ENCODE measurements at places on chromosomes 2 and 18.

- DNase-seq, result no peak
Measured at GRCh38 chr2:98478088-98478551, 33.5 kb downstream of the INPP4A start.

DNA sequence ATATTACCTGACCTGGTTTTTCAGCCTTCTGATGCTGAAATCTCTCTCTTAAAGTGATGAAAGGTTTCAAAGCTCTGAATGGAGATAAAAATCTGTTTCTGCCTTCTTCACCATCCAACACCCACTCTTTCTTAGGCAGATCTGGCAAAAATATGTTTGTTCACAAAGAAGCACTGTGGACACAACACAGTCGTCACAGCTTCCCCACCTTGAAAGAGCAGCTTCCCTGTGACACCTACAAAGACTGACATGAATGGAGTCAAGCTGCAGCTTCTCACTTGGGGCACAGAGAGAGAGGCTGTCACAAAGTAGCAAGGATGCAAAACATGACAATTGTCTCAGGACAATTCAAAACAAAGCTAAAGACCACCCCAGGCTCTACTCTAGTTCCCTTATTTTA is 86.5 kb downstream of the ICOS start:
- DNase-seq, result no peak

GRCh38 chr2:82007071-82007664 is 1702.6 kb upstream of the LRRTM1 start:
- no peak for DNase-seq

DNA sequence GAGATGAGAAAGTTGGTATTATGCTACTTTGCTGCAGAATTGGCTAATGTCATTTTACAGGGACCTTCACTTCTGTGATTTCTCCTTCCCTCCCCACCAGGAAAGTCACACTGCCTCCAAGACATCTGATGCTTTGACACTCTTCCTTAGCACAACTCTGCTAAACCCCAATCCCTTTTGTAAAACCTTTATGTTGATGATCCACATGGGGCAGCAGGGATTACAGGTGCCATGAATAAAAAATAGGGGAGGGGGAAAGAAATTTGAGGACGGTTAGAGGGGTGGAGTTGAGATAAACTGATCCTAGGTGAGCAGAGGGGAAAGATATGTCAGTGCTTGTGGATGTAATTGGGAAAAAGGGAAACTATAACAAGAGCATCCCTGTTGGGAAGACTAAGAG is 26.4 kb downstream of the CCNT2 start:
- DNase-seq, result no peak

DNA sequence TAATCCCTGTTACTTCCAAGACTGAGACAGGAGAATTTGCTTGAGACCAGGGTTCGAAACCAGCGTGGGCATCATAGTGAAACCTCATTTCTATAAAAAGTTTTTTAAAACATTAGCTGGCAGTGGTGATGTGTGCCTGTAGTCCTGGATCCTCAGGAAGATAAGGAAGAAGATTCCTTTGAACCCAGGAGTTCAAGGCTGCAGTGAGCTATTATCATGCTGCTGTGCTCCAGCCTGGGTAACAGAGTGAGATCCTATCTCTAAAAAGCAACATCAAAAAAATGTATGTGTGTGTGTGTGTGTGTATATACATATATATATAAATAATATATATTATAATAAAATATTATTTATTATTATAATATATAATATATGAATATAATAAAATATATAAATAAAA is 1417.6 kb upstream of the CDH2 start:
- no peak for DNase-seq
